ENCODE measurements at places on chromosomes 3 and 15.
A peak's percentile ranks its signal among the peaks of the same experiment; 100 is the strongest.

DNA sequence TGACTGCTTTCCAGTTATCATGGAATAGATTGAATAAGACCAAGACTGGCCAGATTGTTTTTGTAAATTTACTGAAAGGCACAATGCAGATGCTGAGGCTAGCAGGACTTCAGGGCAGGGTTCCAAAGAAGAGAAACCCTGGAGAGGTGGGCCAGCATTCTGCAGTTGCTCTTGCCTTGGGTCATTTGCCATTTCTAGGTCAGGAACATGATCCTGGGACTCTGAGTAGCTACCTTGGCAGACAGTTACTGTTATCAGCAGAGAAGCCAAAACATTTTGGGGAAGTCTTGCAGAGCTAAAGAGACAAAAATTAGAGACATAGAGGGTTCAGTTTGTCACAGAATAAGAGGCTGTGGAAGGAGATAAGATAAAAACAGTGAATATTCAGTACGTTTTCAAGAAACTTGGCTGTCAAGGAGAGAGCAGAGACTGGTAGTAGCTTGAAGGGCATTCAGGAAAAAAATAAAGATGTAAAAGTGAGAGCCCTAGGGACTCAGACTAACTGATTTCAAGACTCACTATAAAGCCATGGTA is 46.8 kb upstream of the MYRIP start:
- no peak for DNase-seq

DNA sequence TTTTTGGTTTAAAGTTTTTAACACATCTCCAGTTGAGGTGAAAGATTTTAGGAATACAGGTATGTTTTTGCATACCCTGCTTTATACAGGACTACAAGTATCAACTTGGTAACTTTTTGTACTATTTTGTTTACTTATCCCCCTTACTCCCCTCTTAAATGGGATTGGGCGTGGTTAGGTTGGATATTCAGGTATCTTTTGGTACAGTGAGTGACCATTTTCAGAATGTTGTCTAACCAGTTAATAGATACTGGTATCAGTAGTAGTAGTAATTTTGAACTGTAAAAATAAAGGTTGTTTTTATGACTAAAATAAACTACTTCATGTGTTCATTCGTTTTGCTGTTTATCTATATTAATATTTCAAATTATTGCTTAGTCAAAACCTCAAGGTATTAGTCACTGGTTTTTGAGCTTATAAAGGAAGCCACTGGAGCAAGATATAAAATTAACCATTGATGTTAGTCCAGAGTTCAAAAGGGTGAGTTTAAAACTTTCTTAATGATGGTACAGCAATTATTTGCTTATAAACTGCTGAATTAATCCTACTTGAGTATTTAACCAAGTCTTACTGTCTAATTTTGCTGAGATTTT is 3.3 kb downstream of the MME start:
- no peak for DNase-seq

DNA sequence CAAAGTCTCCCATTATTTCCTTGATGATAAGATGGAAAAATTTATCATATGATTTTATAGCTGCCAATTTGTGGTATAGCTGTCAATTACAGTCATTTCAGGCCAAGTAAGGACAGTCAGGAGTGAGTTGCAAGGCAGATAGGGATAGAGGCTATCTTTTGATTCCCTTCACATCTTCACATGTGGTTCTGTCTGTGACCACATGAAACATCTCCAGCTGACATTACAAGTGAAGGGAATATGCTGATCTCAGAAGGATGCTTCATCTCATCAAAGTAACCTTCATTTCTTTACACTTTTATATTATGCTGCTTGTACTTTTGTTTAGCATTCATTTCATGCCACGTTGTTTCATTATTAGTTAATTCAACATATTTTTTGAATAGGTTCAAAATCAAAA is 136.9 kb upstream of the CFAP20DC start:
- DNase-seq: no peak

DNA sequence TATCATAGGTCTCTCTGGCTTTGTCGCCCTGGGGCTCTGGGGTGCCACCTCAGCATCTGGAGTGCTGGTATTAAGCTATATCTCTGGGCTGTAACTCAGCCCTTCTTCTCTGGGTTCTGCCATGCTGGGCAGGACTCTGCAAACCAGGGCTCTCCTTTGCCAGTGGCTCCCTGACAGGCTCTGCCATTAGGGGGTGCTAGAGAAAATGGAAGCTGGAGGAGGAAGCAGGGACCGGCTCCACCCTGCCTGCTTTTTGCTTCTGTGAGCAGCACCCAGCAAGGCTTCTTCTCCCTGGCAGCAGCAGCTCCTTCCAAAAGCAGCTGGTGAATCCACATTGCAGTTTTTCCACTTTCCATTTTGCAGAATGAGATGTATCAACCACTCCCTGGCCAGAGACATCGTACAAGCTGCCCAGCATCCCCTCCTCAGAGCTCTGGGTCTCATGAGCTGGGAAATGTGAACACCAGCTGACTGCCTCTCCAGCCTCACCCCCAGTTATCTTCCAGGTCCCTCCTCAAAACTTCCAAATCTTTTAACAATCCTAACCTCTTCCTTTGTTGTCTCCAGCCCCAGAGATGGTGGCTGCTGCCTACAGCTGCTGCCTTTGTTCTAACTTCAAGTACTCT is 165.0 kb downstream of the ABHD5 start:
- DNase-seq: no peak

DNA sequence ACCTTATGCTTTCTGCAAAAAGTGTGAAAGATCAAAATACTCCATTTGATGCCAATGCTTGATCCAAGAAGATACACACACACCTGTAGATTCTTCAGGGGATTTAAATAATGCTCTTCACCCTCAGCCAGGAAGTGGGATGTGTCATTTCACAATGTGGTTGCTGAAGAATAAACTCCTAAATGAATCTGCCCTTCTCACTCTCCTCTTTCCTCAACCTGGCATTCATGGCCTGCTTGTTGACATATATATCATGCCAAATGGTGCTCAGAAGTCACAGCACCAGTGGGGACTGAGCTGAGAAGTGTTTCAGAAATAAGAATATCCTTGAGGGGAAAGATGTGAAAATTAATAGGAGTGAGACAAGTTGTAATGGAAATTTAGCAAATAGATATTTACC is 146.6 kb upstream of the ARHGEF26 start:
- DNase-seq: no peak

GRCh38 chr3:156720826-156721225 is 46.4 kb downstream of the TIPARP start:
- no peak for DNase-seq

DNA sequence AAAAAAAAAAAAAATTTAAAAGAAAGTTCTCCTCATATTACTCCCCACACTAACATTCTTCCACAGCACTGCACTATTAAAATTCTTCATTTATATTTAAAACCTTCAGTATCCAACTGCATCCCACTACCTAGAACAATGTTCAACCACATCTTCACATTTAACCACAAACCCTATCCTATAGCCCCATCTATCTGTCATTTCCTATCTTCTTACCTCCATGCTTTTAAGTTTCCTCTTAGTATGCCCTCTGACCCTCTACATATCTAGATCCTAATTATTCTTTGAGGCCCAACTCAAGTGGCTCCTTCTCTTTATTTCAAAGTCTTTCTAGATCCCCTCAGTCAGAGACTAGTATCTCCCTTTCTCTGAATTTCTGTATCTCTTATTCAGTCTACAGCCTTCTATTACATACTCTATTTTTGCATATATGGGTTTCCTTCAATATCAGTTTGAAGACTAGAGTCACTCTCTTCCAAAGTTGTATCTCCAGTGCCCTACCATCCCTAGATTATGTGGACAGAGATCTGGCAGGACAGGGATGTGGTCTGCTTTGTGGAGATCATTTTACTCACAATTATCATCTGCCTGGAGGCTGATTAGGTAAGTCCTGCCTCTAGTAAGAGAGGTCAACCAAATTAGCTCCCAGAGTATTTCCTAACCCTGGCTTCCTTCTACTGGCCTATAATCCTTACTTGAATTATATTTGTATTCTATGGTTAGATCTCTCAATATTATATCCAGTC is 1.4 kb downstream of the CIAO2A start:
- DNase-seq: no peak

GRCh38 chr15:64117759-64118487 is 22.1 kb downstream of the SNX1 start:
- DNase-seq: no peak

GRCh38 chr3:49666592-49666991 is 7.6 kb upstream of the APEH start:
- DNase-seq: no peak

GRCh38 chr15:55703873-55704301 is 39.1 kb downstream of the PRTG start:
- DNase-seq: no peak

GRCh38 chr3:147405231-147406027 is 914 bp downstream of the ZIC4 start:
- no peak for DNase-seq

DNA sequence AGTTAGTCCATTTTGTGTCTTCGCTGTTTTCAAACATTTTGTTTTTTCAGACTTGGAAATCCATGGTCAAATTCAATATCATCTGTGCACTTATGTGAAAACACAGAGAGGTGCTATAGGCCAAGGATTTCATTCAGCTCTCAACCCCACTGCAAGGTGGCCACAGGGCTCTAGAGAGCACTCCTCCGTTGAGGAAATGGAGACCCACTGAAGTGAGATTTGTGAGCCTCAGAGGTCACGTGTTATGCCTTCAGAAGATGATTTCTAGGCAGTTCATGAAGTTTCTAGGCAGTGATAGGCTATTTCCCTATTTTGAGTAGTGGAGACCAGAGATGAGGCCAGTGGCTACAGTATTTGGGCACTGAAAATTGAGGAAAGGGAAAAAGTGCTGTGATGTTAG is 88.2 kb downstream of the UNC13C start:
- no peak for DNase-seq

DNA sequence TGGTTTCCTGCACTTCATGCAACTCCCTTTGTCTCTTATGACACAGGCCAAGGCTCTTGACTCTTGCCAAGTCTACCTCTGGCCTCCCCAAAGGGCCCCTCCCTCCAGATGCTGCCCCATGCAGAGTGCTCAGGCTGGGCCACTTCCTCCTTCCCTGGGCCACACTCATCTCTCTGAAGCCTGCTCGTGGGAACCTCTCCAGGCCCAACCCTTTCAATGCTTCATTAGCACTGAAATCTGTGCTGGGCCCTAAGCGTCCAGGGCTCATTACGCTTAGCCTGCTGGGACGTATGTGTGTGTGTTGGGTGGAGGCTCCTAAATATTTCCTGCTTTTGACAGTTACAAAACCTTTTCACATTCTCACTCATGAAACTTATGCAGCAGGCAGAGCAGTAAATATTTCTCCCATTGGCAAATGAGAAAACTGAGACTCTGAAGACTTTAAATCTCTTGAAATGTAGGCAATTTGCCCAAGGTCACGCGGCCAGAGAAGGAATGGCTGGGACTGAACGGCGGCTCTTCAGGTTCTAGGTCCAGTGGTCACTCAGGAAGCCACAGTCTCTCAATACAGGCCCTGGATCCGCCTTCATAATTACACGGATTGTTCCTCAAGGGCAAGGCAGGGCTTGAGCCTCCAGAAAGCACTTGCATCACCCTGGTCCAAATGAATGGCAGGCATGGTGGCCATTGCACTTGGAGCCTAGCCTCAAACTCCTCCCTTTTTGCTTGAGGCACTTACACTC is 241.7 kb upstream of the HES1 start:
- no peak for DNase-seq

DNA sequence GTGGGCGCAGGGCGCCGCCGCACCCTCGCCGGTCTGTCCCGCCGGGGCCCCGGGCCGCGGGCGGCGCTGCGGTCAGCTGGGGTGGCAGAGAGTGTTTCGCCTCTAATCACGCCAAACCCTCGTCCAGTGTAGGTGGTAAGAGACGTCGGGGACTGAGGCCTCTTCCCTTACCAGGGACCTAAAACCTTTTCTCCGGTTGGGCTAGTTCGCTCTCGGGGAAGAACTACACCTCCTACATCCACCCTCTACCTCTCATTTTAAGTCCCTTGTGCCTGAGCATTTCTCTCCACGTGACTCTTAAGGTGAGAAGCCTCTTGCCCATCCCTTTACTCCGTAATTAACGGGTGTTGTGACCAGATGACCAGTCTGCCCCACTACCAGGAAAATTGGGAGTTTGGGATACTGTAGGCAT is 520 bp downstream of the TMEM42 start:
- no peak for DNase-seq

DNA sequence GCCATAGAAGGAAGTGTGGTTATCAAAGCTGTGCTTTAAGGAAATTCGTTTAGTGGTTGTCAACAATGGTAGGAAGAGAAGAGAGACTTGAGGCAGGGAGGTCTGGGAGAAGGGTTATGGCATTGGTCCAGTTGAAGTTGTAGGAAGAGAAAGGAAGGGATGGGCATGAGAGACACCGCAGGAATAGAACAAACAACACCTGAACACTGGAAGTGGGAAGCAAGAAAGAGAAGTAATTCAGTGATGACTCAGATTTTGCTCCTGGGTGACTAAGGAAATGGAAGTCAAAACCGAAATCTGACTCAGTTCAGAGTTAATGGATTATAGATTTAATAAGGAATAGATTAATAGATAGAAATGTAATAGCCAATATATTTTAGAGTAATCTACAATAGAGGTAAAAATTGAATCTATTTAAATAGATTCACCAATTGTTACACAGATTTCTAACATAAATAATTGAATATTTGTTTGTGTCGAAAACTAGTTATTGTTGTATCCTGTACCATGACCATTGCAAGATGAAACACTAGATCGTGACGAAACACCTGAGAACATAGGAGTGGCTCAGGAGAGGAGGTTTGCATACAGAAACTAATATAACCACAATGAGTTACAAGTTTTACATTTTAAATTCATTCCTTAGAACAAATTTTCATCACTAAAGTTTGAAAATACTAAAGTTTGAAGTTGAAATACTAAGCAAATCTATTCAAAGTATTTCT is 36.0 kb downstream of the THBS1 start:
- DNase-seq: no peak

- DNase-seq: peak; percentile 10
Observed at GRCh38 chr3:46276497-46277099, 34.3 kb downstream of the CCR3 start.

- no peak for DNase-seq
Observed at GRCh38 chr3:57951066-57951882, 56.9 kb upstream of the FLNB start.

DNA sequence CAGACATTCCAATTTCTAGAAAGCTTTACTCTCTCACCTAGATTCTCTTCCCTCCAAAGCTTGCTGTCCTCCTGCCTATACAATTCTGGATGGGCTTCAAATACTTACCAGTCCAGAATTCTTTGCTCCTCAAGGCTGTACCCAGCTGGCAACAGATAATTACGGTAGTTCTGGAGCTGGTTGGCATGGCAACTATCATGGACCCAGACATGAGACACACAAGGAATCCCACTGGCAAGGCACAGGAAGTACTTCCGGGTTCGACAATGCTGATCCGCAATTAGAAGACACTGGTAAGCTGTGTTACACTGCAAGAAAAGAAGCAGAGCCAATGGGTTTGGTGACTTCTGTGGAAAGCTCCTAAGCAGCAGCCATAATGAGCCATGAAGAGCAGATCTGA is 37.9 kb downstream of the TUBGCP4 start:
- DNase-seq: no peak

GRCh38 chr15:26287381-26287780 is 424.3 kb upstream of the ATP10A start:
- DNase-seq: no peak

- DNase-seq: no peak
Observed at GRCh38 chr3:169534439-169534838, 129.1 kb downstream of the MECOM start.

- no peak for DNase-seq
Observed at GRCh38 chr3:124811436-124811835, 75.7 kb downstream of the ITGB5 start.

Measured in activated gamma-delta T cell (primary cell).